ENCODE measurements at places on chromosomes 1 and 21.

DNA sequence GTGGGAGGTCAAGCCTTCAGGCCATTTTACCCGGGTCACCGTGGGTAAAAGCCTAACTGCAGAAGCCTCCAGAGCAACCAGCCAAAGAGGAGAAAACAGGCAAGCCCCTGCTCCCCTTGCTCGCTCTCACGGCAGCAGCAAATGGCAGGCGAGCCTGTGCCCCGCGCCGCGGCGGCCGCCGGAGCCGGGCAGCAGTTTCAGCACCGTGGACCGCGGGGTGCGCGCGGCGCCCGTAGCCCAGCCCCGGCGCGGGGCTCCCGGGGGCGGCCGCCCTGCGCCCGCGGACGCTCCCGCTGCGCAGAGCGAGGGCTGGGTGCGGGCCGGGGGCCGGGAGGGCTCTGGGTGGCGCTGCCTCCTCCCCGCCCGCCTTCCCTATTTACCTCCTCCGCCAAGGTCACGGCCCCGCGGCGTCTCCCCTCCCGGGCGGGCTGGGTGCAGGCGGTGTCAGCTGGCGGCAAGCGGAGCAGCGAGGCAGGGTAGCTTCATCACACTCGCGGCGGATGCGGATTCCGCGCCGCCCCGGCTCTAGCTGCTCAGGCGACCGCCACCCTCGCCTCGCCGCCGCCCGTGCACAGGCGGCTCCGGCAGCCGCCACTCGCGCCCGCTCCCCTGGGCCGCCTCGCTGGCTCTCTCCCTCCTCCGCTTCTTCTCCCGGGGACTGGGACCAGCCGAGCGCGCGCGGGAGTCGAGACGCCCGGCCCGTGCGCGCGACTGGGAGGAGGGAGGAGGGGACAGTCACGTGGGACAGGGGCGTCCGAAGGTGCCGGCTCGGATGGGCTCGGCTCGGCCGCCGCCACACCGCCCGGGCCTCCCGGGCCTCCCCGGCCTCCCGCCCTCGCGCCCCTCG, at the start of gene RGS7:
RGS7 (minus strand) TSS at position 687 of the 847 bp plus-strand sequence.
- DNase-seq = peak; percentile 40

DNA sequence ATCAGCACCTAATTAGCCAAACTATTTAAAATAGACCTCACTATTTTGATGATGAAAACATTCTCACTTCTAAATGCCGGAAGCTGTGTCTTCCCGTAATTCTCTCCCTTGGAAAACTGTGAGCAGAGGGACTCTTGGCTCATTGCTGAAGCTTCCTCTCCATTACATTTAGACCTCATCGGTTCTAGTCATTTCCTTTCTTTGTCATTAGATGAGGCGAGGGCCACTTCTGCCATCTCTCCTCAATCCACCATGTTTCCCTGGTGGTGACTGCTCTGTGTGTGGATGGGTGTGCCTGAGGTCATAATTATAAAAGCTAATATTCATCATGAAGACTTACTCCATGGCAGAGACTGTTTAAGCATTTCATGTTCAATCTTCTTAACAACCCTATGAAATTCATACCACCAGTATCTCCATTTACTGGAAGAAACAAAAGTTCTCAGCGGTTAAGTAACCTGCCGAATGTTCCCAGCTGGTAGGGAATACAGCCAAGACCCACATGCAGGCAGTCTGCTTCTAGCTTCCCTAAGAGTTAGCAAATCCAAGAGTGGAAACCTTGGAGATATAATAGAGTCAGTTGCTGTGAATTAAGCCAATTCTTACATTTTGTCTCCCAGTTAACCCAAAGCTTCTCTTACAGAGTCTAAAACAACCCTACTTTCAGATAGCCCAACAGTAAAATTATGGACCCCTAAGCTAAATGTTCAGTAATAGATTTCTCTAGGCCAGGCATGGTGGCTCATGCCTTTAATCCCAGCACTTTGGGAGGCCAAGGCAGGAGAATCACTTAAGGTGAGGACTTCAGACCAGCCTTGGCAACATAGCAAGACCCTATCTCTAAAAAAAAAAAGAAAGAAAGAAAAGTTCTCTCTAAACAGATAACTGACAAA, 156.2 kb downstream of the ZBTB18 start:
- no peak for DNase-seq

GRCh38 chr1:109242387-109242786, 7.0 kb upstream of the CELSR2 start:
- DNase-seq = no peak

DNA sequence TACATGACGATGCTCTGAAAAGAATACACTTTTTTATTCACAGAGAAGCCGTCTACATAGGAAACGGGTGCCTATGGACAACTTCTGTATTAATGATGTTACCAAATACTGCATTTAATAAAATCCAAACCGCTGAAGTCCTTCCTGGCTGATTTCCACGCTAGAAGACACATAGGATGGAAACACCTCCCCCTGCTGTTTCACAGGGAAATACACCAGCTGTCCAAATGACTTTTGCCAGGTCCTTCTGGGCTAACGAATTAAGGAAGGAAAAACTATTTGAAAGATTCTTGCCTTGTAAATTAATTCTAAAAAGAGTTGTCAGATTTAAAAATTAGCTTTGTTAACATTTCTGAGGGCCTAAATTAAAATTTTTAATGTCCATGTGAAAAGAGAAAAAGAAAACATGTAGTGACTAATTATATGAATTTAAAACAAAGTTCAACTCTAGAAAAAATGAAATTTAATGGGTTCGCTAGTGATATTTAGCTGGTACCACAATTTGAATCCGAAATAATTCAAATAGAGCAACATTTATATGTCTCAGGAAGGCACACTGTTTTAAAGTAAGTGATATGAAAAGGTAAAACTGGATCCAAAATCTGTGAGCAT, 146.0 kb downstream of the RERE start:
- peak; percentile 37 for DNase-seq

DNA sequence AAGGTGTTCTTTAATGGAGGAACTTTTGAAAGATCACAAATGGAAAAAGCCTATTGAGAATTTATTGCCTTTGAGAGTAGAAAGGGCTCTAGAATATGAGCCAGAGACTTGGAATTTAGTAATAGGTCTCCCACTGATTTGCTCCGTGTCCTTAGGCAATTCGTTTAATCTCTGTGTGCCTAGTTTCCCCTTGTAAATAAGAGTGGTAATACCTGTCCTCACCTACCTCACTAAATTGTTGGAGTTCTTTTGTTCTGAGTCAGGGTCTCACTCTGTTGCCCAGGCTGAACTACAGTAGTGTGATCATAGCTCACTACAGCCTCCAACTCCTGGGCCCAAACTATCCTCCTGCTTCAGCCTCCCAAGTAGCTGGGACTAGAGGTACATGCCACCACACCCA, 15.0 kb upstream of the TEKT2 start:
- no peak for DNase-seq

DNA sequence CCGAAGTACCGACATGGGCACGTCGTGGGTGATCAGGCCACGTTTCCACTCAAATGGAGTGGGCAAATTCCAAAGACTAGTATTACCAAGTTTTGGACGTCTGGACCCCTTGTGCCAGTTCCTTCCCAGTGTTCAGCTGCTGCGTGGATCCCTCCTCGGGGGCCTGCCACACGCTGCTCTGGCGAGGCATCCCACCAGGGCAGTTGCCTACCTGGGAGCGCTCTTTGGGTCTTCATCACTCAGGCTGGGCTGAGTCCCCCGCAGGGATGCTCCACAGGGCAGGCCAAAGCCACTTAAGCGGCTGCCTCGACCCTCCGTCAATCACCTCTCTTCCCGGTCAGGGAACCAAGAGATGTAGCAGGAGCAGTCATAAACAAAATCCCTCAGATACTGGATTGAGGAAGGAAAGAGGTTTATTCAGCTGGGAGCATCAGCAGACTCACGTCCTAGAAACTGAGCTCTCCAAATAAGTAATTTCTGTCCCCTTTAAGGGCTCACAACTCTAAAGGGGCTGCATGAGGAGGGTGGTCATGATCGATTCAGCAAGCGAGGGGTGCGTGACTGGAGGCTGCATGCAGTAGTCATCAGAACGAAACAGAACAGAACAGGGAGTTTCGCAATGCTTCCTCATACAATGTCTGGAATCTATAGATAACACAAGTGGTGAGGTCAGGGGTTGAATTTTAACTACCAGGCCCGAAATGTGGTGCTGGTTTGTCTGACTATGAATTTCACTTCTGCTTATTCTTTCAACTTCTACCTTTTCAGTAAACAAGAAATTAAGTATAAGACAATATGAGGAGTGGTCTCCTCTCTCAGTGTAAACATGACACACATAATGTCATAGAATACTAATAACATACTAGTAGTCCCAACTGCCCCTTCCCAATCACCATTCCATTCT, 998.6 kb upstream of the NCAM2 start:
- DNase-seq = no peak
